ENCODE measurements at places on chromosomes 3 and 15. TPM values are rescaled to one million over a fixed set of nuclear protein-coding genes. Genes with fewer than 3 reads are reported as not detected.

- H3K27ac ChIP-seq, result no peak overlapping the region
- H3K27me3 ChIP-seq, result no peaks in the 10 kb centered on the region
- no peak overlapping the region for H3K4me3 ChIP-seq
- H3K36me3 ChIP-seq, result no peaks in the 10 kb centered on the region
- H3K4me1 ChIP-seq, result no peaks in the 10 kb centered on the region
These were observed 325.0 kb downstream of the CGGBP1 start for GRCh38 chr3:87733671-87734367.

GRCh38 chr3:4574426-4574965, 81.3 kb downstream of the ITPR1 start:
- no peak for DNase-seq
- H3K27ac ChIP-seq, result no peak overlapping the region
- no peaks in the 10 kb centered on the region for H3K27me3 ChIP-seq
- H3K36me3 ChIP-seq, result no peaks in the 10 kb centered on the region
- H3K4me3 ChIP-seq, result no peak overlapping the region

- no peak for DNase-seq
- H3K27ac ChIP-seq, result peak overlapping the region; percentile 86
These were observed 2.8 kb downstream of the LOXL1 start for GRCh38 chr15:73928971-73929627.

DNA sequence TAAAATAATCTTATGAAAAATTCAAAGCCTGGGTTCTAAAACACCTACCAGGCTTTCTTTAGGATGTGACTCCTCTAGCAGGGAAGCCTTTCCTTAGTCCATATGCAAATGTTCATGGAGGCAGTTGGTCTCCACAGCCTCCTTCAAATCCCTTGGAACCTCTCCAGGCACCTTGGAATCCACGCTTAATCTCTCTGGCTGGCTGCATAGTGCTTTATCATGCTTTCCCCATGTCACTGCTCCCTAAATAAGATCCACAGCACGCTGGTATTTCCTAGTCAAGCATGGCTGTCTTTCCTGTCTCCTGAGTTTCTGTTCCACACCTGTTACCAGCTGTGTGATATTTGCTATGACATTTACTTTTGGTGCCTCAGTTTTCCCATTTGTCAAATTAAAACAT, 71.3 kb downstream of the CLSTN2 start:
- H3K36me3 ChIP-seq, result no peaks in the 10 kb centered on the region
- H3K4me1 ChIP-seq, result peaks cover 6% of the 10 kb centered on the region
- H3K27ac ChIP-seq, result no peak overlapping the region
- no peaks in the 10 kb centered on the region for H3K27me3 ChIP-seq
- no peak overlapping the region for H3K4me3 ChIP-seq

- no peaks in the 10 kb centered on the region for H3K36me3 ChIP-seq
- H3K4me3 ChIP-seq, result no peak overlapping the region
- H3K4me1 ChIP-seq, result no peaks in the 10 kb centered on the region
- no peak overlapping the region for H3K27ac ChIP-seq
These were observed 25.2 kb downstream of the PIGB start for GRCh38 chr15:55344206-55344605.

Gene CHRNA7
- total RNA-seq, result 1.1 TPM

Gene PRRT3
- total RNA-seq, result 1.9 TPM

DNA sequence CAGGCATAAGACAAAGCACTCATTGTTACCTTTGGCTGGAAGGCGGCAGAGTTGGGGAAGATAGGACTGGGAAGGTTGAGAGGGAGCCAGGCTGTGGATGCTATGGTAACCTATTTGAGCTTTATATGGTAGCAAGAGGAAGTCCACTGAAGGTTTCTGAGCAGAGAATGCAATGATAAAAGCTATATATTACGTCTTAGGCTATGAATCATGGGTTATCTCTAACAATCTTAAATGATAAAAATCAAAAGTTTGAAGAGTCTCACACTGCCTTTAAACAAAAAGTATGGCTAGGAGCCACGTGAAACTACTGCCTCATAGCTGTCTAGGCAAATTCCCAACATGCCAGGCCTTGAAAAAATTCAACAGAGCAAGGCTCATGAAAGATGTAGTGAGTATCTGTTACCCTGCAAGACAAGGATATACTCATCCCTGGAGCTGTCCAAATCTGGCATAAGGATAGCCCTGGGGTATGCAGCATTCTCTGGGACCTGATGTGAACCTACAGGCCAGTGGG, 4.1 kb downstream of the P3H2 start:
- H3K4me3 ChIP-seq, result no peak overlapping the region
- no peak overlapping the region for H3K27ac ChIP-seq
- no peaks in the 10 kb centered on the region for H3K4me1 ChIP-seq
- H3K36me3 ChIP-seq, result no peaks in the 10 kb centered on the region
- H3K27me3 ChIP-seq, result no peaks in the 10 kb centered on the region

Gene IL5RA
- 2.6 TPM for total RNA-seq

Gene KIF7
- total RNA-seq, result 7.6 TPM

Gene FAM227B
- total RNA-seq, result 14.4 TPM

DNA sequence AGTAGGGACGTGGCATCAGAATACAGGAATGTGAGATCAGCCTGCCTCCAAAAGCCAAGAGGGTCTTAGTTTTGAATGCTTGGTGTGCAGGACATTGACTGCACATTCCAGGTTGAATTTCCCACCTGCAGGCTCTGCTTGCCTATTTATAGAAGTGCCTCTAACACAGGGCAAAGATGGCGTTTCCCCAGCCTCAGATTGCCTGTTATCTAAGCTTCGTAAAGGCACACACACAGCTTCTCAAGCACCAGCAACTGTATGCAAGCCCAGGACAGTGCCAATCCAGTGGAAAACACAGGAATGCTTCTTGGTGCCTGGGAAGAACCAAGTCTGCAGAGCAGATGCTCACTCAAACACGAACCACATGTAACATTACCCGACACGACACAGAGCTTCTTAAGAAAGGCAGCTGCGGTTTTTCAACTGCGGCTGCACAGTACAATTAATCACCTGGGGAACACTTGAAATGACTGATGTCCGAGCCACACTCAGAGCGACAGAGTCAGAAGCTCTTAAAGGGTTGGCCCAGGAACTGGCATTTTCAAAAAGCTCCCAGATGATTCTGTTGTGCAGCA, 90.0 kb upstream of the ANKRD34C start:
- no peak for DNase-seq
- no peaks in the 10 kb centered on the region for H3K4me1 ChIP-seq
- H3K36me3 ChIP-seq, result no peaks in the 10 kb centered on the region
- H3K27ac ChIP-seq, result no peak overlapping the region
- no peaks in the 10 kb centered on the region for H3K27me3 ChIP-seq

Data from right atrium auricular region (tissue), 2 donors.